ENCODE measurements at places on chromosomes 11 and 22.
A peak's percentile ranks its signal among the peaks of the same experiment; 100 is the strongest.

DNA sequence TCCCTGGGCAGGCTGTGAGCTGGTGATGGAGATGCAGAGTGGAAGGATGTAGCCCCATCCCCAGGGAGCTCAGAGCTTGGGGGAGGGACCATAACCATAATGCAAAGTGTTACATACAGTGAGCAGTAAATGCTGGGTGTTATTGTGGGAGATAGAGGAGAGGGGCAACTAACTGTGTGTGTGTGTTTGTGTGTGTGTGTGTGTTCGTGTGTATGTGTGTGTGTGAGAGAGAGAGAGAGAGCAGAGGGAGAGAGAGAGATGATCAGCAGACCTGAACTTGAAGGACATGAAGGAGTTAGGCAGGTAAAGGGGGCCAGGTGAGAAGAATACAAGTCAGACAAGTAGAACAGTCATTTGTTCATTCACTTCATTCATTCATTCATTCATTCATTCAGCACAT lies 74.2 kb downstream of the CACNG2 start:
- H3K4me3 ChIP-seq: no peak overlapping the region
- H3K36me3 ChIP-seq: no peaks in the 10 kb centered on the region
- no peak overlapping the region for H3K27ac ChIP-seq
- H3K4me1 ChIP-seq: no peaks in the 10 kb centered on the region
- peaks cover 38% of the 10 kb centered on the region for H3K27me3 ChIP-seq

DNA sequence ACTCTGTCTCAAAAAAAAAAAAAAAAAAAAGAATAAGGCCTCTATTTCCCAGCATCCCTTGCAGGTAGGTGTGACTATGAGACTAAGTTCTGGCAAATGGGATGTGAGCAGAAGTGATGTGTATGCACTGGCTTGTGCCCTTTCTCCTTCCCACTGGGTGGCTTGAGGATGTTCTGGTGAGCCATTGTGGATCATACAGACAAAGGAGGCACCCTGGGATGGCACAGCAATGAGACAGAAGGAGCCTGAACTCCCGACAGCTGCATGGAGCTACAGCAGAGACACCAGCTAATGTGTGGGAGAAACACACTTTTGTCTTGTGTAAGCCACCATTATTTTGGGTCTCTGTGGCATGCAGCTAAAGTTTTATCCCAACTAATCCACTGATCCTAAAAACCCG lies 10.6 kb upstream of the SORL1 start:
- no peak overlapping the region for H3K27ac ChIP-seq
- no peak overlapping the region for H3K4me3 ChIP-seq
- DNase-seq: no peak
- H3K4me1 ChIP-seq: no peaks in the 10 kb centered on the region
- peaks cover 3% of the 10 kb centered on the region for H3K27me3 ChIP-seq

DNA sequence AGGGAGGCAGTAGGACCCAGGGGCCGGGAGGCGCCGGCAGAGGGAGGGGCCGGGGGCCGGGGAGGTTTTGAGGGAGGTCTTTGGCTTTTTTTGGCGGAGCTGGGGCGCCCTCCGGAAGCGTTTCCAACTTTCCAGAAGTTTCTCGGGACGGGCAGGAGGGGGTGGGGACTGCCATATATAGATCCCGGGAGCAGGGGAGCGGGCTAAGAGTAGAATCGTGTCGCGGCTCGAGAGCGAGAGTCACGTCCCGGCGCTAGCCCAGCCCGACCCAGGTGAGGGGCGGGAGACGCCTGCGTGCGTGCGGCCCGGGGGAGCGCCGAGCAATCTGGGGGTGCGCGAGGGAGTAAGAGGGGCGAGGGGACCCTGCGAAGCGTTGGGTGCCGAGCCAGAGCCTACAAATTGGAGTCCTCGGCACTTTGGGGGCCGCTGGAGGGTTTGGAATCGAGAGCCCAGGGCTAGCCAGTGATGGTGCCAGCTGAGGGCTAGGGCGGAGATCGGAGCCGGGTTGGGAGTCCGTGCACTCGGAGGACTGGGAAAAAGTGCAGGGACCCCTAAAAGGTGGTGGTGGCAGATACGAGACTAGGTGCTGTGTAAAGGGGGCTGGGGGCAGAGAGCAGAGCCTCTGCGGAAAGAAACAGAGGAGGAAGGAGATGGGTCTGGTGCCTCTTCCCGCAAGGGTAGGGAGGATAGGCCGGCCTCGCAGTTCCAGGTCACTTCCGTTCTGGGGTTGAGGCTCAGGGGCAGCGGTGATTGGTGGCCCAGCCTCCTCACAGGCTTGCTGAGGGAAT lies at the start of gene SERPINH1:
Gene SERPINH1, plus strand, starts transcription at position 206 of the 788 bp plus-strand sequence. CDS start 4,097 bp downstream, outside the sequence.
- no peaks in the 10 kb centered on the region for H3K27me3 ChIP-seq
- H3K27ac ChIP-seq: peak within 1 kb of the TSS; percentile 98
- H3K4me3 ChIP-seq: peak within 1 kb of the TSS; percentile 92
- peak; percentile 47 for DNase-seq

DNA sequence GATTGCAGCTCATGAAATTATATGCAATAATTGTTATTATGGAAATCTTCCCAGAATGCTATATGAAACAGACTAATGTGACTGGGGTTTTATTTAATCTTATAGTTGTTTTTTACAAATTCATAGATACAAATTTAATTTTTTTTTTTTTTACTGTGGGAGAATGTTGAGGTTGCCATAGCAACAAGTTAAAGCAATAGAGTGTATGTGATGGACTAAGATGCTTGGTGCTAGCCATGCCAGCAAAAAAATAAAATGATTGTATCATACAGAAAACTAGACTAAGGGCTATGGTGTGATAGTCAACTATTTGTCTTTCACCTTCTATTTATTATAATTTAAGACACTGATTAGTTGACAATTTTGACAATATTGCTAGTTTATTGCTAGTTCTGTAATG lies 163.2 kb upstream of the BLID start:
- no peaks in the 10 kb centered on the region for H3K27me3 ChIP-seq
- H3K27ac ChIP-seq: no peak overlapping the region
- no peak for DNase-seq
- peaks cover 15% of the 10 kb centered on the region for H3K4me1 ChIP-seq
- H3K36me3 ChIP-seq: no peaks in the 10 kb centered on the region

DNA sequence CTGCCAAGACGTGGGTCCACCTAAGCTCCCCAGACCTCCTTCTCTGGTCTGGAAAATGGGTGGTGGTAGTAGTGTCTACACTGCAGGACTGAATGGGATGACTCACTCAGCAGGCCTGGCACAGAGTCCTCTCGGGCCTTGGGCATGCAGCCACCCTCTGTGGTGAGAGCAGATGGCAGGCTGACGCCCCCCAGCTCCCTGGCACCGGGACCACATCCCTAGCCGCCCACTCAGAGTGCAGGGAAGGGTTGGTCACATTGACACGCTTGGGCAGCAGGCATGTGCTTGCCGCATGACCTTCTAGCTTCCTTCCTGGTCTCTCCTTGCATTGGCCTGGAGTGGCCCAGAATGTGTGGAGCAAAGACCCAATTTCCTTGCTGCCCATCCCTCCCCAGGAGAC lies 30.7 kb upstream of the PRODH start:
- H3K36me3 ChIP-seq: no peaks in the 10 kb centered on the region
- H3K4me3 ChIP-seq: no peak overlapping the region
- no peak overlapping the region for H3K27ac ChIP-seq
- no peak for DNase-seq
- peaks cover 21% of the 10 kb centered on the region for H3K27me3 ChIP-seq
- H3K4me1 ChIP-seq: peaks cover 4% of the 10 kb centered on the region

- H3K4me3 ChIP-seq: no peak overlapping the region
- H3K36me3 ChIP-seq: peaks cover 27% of the 10 kb centered on the region
- peak overlapping the region; percentile 25 for H3K27ac ChIP-seq
- peaks cover 8% of the 10 kb centered on the region for H3K4me1 ChIP-seq
- H3K27me3 ChIP-seq: no peaks in the 10 kb centered on the region
- DNase-seq: no peak
These were observed 38.3 kb upstream of the RAB1B start for GRCh38 chr11:66230156-66230555.

GRCh38 chr11:45907911-45908370 lies 870 bp upstream of the FREY1 start:
- no peak overlapping the region for H3K4me3 ChIP-seq
- no peak overlapping the region for H3K27ac ChIP-seq
- H3K36me3 ChIP-seq: peaks cover 5% of the 10 kb centered on the region
- no peaks in the 10 kb centered on the region for H3K27me3 ChIP-seq

DNA sequence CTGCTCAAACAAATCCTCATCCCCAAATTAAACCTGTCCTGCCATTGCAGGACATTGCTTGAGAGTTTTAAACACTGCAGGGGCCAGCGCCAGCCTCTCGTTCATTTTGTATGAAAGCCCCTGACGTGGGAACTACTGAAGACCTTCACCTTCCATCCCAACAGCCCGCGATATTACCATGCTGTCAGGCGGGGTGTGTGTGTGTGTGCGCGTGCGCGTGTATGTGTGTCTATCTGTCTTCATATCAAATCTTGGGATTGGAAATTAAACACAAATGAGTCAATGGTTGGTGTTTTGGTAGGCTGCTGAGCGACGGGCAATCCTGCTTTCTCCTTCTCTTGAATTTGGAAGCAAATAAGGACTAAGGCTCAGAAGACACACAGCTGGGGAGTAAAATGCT lies 776.9 kb downstream of the TBC1D22A start:
- H3K36me3 ChIP-seq: no peaks in the 10 kb centered on the region
- no peaks in the 10 kb centered on the region for H3K4me1 ChIP-seq
- DNase-seq: no peak
- no peak overlapping the region for H3K27ac ChIP-seq

DNA sequence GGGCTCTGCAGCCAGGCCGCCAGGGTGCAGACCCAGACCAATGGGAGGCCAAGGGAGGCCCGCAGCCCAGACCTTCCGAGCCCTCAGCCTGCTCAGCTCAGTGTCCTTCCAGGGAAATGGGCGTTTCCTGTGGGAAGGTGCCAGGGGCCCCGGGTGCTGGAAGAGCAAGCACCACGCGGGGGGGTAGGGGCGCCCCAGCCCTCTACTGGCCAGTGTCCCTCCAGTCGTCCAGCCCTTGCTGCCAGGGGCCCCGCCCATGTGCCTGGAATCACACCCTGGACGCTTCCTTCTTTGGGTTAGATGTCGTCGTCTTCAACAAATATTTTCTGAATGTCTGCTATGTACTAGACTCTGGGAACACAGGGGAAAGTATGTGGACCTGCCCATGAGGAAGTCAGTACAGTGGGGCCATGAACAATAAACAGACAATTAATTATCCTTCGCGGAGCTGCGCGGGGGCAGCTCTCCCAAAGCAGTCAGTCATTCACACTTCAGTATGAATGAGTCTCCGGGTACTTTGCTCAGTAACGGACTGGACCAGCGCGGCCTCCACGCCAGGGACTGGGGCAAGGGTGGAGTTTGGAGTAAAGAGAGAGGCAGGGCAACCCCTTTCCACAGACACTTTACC lies 60.2 kb downstream of the CDKN1C start:
- H3K27ac ChIP-seq: peak overlapping the region; percentile 92
- H3K4me3 ChIP-seq: no peak overlapping the region
- H3K4me1 ChIP-seq: peaks cover 26% of the 10 kb centered on the region
- H3K36me3 ChIP-seq: peaks cover 25% of the 10 kb centered on the region

GRCh38 chr11:119380160-119380826 lies 1.2 kb downstream of the USP2 start:
- peaks cover 27% of the 10 kb centered on the region for H3K4me1 ChIP-seq
- no peak for DNase-seq
- peaks cover 2% of the 10 kb centered on the region for H3K27me3 ChIP-seq
- H3K4me3 ChIP-seq: no peak overlapping the region
- no peak overlapping the region for H3K27ac ChIP-seq

DNA sequence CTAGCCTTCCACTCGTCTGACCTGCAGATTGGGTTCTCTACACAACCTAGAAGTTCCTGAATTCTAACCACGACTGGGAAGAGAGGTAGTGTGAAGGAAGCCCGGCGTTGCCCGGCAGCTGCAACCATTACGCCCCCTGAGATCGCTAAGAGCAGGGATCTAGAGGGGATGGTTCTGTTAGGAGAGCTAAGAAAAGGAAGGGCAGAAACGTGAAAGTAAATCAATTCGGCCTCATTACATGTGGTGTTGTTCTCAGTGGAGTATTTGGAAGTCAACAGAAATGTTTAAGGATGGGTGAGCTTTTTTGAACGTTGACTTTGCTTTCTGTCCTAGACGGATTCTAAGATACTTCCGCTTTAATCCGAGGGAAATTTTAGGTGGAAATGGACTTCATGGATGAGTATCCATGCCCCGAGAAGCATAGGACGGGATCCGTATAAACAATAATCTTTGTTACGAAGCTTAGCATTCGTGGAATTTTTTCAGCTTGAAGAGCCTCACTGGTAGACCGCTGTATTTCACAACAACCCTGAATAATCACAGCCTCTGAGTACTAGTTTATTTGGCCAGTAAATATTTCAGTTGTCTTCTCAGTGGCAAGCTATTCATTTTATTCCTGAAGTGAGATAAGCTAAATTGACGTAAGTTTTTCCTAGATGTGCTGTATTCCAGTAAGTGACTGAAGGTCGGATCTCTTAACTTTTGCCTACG lies 629 bp downstream of the ATP5MG start:
- H3K27ac ChIP-seq: peak overlapping the region; percentile 98
- H3K36me3 ChIP-seq: peaks cover 3% of the 10 kb centered on the region
- DNase-seq: no peak
- H3K27me3 ChIP-seq: no peaks in the 10 kb centered on the region

DNA sequence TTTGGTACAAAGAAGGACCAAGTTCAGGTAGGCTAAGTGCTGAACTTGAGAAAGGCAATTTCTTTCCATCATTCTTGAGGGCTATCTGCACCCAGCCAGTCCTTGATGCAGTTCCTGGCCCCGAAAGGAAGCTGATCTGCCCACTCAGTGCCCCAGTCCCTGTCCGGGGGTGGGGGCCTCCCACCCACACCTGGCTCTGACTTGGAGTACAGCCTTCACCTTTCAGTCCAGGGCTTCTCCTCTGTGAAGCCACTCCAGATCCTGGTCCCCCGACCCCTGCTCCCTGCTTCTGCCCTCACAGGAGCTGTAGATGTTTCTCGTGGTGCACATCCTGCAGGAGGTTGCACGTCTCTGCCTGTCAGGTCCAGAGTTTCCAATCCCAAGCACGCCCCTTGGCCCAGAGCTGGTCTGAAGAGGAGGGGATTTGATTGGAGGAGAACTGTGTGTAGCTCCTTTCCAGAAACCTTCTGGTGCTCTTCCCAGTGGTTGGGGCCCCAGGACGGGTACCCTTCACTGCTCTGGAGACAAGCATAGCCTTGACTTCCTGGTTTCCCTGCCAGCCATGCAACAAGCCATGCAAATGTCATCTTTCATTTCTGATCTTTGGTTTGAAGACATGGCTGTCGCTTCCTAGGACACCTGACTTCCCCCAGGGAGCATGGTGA lies 75.3 kb downstream of the BCR start:
- no peak for DNase-seq
- H3K4me1 ChIP-seq: no peaks in the 10 kb centered on the region
- no peak overlapping the region for H3K4me3 ChIP-seq
- no peak overlapping the region for H3K27ac ChIP-seq
- peaks cover 16% of the 10 kb centered on the region for H3K36me3 ChIP-seq

- no peaks in the 10 kb centered on the region for H3K4me1 ChIP-seq
- peaks cover 3% of the 10 kb centered on the region for H3K36me3 ChIP-seq
- no peak overlapping the region for H3K4me3 ChIP-seq
- no peak overlapping the region for H3K27ac ChIP-seq
These were observed 12.3 kb upstream of the ARL14EP start for GRCh38 chr11:30310623-30311022.

GRCh38 chr11:35650006-35650405 lies 12.6 kb upstream of the TRIM44 start:
- H3K36me3 ChIP-seq: no peaks in the 10 kb centered on the region
- H3K4me1 ChIP-seq: peaks cover 11% of the 10 kb centered on the region
- no peak for DNase-seq
- no peaks in the 10 kb centered on the region for H3K27me3 ChIP-seq
- no peak overlapping the region for H3K4me3 ChIP-seq
- H3K27ac ChIP-seq: no peak overlapping the region
